Glutamatergic neuron (in vitro differentiated cells): ENCODE measurements at places on chromosomes 3 and 15.
A peak's percentile ranks its signal among the peaks of the same experiment; 100 is the strongest.

- no peak for DNase-seq
Observed at GRCh38 chr15:38560456-38560926, 4.1 kb downstream of the RASGRP1 start.

- no peak for DNase-seq
Observed at GRCh38 chr15:71052356-71052755, 62.9 kb upstream of the THSD4 start.

DNA sequence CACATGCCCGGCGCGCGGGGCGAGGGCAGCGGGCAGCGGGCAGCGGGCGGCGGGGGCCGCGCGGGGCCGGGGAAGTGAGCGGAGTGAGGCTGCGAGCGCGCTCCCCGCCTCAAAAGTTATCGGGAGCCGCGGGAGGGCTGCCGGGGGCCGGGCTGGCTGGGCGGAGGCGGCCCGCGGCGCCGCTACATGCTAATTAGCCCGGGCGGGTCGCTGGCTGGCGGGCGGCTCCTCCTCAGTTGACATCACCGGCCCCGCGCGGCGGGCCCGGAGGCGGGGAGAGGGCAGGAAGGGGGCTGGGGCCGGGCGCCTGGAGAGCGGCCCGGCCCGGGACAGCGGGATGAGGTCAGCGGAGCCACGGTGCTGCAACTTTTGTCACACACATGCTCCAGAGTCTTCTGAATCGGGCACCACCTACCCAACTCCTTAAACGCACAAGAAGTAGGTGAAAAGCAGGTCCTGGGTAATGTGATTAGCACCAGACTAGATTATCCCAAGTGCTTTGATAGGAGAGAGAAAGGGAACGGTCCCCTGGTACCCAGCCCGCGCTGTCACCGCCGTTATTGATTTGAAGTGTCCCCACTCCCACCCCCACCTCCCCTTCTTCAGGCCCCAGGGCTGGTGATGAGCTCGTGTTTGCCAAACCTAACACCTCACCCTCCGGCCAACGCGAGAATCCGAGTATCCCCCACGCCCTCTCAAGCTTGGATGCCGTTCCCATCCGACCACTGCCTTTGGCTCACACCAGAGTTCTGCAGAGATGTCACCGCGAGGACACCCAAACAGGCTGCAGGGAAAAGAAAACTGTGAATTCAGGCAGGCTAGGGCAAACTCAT is at the start of gene HEG1:
HEG1 (minus strand) TSS at position 85 of the 833 bp plus-strand sequence. CDS start 107 bp downstream, outside the sequence.
- peak; percentile 82 for DNase-seq

- DNase-seq, result no peak
Observed at GRCh38 chr15:78734451-78735064, 76.7 kb downstream of the ADAMTS7 start.

DNA sequence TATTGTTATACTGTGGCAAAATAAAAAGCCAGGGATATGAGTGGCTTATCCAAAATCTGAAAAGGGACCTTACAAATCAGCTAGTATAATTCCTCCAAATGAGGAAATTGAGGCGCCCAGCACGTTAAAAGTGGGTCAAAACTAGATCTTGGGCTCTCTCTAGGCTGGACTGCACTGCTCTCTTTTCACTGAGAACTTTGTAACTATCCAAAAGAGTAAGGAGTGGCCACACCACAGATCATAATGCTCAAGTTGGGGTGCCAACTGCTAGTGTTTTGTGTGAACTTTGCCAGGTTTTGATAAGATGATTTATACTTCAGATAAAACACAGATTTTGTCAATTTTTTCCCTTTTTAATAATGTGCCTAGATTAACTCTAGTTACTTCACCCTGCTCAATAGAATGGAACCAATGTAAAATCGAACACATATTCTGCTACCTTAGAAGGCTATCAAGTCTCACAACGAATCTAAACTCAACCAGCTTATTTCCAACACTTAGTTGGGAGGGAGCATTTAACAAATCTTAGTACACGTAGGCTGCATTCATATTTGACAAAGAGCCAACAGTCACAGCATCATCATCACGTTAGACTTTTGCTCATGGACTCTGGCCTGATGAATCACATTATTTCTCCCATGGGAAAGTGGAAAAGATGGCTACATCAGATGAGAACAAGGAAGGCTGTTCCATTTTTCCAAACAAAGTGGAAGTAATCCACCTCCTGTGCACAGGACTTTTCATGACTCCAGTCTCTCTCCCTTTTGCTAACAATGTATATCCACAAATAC is 64.4 kb downstream of the ABI3BP start:
- DNase-seq, result no peak

DNA sequence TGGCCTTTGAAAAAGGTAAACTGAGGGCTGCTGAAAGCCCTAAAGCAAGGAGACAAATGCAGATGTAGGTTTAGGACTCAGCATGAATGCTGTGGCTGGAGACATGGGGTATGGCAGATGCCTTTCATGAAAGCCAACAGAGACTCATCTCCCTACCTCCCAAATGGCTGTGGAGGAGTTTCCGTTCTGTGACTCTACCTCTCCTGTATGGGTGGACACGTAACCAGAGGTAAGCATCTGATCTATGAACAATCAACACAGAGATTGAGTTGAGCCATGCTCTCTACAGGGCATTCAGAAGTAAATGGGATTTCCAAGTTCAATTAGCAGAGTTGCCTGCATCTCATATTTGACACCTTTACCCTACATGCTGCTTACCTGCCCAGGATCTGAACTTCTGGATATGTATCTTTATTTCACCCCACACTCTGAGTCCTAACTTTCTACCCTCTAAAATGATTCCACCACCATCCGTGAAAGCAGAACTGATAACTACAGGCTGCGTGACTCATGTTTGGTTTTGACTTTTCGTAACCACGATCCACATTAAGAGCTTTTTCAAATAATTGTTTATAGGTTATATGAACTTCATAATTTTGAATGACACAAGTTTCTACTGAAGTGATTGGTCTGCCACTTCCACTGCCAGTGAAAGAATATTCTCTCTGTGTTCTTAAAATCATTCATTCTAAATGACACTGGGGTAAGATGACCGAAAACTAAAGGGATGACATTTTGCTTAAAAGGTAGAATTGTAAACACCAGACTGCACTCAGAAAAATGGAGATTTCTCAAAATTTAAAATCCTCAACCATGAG is 1058.7 kb downstream of the FHIT start:
- DNase-seq, result no peak

DNA sequence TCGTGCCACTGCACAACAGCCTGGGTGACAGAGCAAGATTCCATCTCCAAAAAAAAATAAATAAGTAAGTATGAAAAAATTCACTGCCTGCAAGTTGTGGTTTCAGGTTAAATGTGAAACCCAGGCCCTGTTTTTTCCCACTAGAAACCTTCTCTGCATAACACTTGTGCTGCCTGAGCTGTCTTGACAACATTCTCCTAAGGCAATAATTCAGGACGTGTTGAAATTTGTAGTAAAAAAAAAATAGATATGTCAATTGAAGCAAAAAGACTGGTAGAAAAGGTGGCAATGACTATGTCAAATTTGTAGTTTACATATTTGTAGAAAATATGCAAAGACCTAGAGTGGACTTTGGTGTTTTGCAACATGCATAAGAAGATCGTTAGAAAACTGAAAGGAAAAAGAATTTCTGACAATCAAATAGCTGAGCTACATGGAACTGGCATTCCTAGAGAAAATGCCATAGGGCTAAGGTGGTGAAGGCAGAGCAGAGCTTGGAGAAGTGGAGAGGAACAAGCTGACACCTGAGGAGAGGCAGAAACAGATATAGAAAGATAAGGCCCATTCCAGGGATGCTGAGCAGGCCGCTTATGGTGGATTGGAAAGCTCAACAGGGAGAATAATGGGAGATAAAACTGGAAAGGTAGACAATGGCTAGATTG is 150.2 kb downstream of the PLCH1 start:
- no peak for DNase-seq

GRCh38 chr3:28039234-28039633 is 202.2 kb upstream of the CMC1 start:
- no peak for DNase-seq

- DNase-seq, result no peak
Observed at GRCh38 chr3:194996746-194997145, 274.2 kb downstream of the XXYLT1 start.

DNA sequence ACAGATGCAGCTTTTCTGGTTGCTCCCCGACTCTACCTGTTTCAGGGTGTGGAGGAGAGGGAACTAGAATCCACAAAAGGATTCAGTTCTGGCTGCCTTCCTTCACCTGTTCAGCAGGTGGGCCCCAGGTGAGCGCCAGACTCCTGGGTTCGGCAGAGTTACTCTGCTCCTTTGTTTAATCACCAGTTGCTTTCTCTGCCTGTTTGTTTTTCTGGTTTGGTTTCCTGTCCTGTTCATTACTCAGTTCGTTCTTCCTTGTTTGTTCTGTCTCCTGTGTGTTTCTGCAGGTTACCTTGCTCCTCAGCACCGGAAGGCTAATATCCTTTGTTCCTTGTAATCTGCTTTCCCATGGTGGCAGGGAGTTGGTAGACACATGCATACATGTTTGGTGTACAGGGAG is 508.5 kb upstream of the ATP11B start:
- DNase-seq, result no peak

- DNase-seq, result no peak
Observed at GRCh38 chr3:158649791-158650190, 5.5 kb downstream of the GFM1 start.

DNA sequence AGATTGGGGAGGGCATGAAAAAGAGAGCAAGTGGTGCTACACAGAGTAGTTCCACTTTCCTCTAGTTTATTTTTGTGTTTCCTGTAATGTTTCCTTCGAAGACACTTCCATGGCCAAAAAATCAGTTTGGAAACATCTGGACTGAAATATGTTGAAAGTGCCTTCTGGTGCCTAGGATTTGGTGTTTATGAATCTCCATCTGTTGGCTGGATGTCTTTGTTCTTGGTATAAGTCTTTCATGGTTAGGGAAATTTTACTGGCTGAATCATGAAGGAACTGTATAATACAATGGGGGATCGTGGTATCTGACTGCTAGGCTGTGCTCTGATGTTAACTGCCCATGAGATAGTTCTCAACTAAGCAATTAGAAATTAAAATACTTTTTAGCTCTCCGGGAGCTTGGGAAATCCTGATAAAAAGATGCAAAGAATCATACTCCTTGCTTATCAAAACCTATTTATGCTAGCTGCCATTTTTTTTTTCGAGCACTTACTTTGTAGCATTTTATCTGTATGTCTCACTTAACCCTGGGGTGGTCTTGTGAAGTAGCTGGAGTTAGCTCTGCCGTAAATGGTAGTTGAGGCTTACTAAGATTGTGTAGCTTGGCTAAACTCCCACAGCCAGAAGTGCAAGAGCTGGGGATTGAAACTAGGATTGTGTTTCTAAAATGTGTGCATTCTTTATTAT is 21.9 kb downstream of the AKAP13 start:
- DNase-seq, result no peak

DNA sequence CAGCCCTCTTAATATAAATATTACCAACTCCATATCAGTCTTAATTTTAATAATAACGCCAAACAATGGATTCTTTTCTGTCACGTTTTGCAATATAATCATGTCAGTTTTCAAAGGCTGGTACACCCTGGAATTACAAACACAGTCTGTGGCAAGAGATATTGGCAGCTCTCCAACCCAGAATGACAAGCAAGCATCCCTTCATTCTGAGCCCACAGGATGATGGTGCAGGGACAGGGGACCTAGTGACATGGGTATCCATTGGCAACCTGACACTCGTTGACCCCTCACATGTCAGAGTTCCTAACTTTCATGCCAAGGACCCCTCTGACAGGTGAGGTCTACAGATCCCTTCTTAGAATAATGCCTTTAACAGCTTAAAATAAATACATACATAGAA is 154.5 kb upstream of the TSC22D2 start:
- DNase-seq, result no peak

DNA sequence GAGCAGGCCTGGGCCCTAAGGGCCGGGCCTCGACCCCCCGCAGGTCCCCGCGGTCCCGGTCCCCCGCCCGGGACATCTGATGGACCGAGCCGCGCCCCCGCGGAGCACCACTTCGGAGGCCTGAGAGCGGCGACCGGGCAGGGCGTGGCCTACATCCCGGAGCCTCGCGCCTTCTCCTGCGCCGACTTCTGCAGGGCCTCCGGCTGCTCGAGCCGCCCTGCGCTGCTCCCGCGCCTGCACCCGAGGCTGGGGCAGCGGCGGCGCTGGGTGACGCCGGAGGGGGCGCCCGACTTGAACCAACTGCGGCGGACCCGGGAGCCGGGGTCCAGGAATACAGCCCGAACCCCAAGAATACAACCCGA is 14.9 kb upstream of the GP9 start:
- DNase-seq, result no peak

- no peak for DNase-seq
Observed at GRCh38 chr3:72411843-72412242, 436.4 kb downstream of the SHQ1 start.

DNA sequence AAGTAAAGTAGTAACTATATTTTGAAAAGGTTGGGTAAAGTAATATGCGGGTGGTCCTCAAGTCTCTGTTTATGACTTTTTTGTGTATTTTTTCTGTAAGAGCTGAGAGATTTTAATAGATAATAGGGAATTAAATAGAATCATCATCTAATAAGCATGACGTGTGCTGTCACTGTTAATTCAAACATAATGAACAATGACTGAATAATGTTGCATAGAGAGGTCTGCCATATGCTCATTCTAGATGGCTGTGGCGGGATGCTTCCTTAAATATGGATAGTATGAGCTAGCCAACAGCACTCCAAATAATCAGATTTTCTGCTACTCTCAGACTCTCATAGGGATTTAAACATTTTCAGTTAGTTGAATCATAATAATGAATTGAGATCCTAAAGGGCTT is 302.8 kb upstream of the RBMS3 start:
- no peak for DNase-seq

- DNase-seq, result no peak
Observed at GRCh38 chr3:134066651-134067530, 37.2 kb upstream of the SLCO2A1 start.

DNA sequence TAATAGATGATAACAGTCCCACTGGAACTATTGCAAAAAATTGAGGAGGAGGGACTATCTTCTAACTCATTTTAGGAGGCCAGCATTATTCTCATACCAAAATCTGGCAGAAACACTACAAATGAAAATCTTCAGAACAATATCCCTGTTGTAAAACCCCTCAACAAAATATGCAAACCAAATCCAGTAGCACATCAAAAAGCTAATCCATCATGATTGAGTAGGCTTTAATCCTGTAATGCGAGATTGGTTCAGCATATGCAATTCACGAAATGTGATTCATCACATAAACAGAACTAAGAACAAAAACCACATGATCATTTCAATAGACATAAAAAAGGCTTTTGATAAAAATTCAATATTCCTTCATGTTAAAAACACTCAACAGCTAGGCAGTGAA is 23.9 kb upstream of the PLSCR2 start:
- DNase-seq, result no peak
